A549 treated with Hydrocortisone at 1 μM for 4 hours (cell line): ENCODE measurements at places on chromosomes 13 and 19. TPM values are rescaled to one million over a fixed set of nuclear protein-coding genes. Genes with fewer than 3 reads are reported as not detected.

SLC15A1 gene
- total RNA-seq, result 0.03 to 0.07 TPM (median 0.05 TPM) in 5 replicates

CEACAM4 gene
- not detected in 5 replicates for total RNA-seq

MBD3L2 gene
- total RNA-seq, result not detected in 5 replicates

KIR3DL2 gene
- total RNA-seq, result 0.06 TPM in 1 of 5 replicates, not detected in the others

IZUMO1 gene
- total RNA-seq, result not detected in 5 replicates

NDUFB7 gene
- total RNA-seq, result 138 to 196 TPM (median 193 TPM) in 5 replicates

PSMD8 gene
- 451 to 530 TPM (median 488 TPM) in 5 replicates for total RNA-seq

NLRP9 gene
- total RNA-seq, result not detected in 5 replicates

NLRP4 gene
- not detected in 5 replicates for total RNA-seq

ACP5 gene
- total RNA-seq, result 0.15 to 0.33 TPM (median 0.26 TPM) in 4 of 5 replicates, not detected in the other

LIM2 gene
- not detected in 5 replicates for total RNA-seq

PLD3 gene
- 241 to 289 TPM (median 258 TPM) in 5 replicates for total RNA-seq

NTN5 gene
- total RNA-seq, result 0.12 to 0.20 TPM (median 0.16 TPM) in 5 replicates

PPM1N gene
- 6.8 to 9.0 TPM (median 7.4 TPM) in 5 replicates for total RNA-seq

DPF1 gene
- 4.2 to 5.0 TPM (median 4.6 TPM) in 5 replicates for total RNA-seq

PRR20E gene
- not detected in 5 replicates for total RNA-seq

LRRC63 gene
- total RNA-seq, result 0.08 TPM in 1 of 5 replicates, not detected in the others

OR7A5 gene
- total RNA-seq, result not detected in 5 replicates
